ENCODE measurements at places on chromosomes 16 and 17.

DNA sequence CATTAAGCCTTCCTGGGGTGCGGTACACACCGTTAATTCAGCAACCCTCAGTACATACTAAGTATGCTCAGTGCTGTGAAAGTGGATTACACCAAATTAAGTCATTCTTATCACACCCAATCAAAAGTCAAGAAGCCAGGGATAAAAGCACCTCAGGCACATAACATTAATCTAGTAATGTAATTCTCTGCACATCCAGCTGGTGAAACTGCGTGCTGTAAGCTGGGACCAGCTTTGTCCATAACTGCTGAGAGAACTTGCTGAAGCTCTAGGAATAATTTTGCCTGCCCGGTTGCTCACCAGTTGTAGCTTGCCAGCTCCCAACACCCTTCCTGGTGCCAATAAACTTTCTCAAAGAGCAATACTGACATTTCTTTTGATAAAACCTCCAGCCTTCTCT is 44.9 kb downstream of the SLC47A1 start:
- DNase-seq = no peak

- no peak for DNase-seq
Observed at GRCh38 chr17:75518201-75518600, 1.9 kb downstream of the TSEN54 start.

DNA sequence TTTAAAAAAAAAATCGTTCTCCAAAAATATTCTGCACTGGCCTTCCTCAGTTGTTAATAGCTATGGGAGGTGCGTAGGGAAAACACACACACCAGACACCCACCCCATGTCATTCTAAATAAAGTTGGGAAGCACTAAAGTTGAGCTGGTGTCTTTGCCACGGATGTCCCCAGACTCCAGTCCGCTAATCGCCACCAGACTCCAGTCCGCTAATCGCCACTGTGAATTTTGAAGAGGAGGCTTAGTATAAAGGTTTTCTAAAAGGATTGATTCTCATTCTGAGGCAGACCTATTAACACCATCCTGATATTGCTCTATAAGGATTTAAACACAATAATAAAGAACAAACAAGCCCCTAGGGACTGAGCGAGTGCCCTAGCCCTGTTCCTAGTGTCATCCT is 22.7 kb upstream of the CPSF4L start:
- DNase-seq = no peak

DNA sequence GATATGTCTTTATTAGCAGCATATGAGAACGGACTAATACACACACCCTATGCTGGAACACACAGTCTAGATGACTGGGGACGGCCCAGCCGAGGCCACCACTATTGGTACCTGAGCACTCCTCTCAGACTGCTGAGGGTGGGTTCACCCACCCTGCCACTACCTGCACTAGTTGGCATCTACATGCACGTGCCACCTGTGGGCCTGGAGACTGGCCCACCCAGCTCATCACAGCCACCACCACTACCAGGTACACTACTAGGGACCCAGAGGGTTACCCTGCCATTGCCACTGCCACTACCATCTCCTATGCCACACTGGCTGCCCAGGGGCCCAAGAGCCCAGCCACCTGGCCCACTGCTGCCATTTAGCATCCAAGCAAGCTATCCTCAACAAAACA is 32.5 kb downstream of the MEAK7 start:
- DNase-seq = no peak

- DNase-seq = no peak
Observed at GRCh38 chr17:47695429-47696376, 1.7 kb downstream of the TBKBP1 start.

DNA sequence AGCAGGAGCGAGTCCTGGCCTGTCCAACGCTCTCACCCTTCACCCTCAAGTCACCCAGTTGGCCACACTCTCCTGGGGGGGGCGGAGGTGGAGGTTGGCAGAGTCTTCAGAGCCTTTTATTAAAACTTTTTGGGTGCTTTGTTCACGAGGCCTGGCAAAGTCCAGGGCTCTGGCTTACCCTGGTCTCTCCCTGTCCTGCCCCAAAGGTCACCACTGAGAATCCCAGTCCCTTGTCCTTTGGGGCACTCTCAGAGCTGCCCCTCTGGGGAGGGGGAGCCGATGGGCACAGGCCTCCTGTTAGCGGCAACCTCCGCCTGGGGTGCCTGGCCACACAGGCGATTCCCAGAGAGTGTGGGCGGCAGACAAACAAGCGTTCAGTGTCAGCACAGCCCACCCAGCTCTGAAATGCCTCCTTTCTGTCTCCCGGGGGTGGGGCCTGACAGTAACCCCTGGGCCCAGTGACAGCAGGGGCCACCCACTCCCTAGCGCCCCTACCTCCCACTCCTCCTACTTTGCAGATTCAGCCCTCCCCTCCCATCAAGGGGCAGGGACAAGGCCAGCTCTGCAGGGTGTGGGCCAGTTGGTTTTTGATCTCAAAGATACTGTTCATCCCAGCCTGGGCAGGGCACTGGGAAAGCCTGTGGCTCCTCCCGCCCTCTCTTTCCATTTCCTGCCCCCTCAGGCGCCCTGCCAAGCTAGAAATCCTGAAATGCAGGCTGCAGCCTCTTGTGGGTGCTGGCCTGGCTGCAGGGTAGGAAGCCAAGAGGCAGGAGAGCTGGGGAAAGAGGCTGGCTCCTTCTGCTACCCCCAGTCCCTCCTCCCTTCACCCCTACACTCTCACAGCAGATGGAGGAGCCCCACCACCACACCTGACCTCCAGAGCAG is 36.6 kb upstream of the EMP2 start:
- no peak for DNase-seq

GRCh38 chr16:58492735-58493134 is 7.2 kb upstream of the NDRG4 start:
- DNase-seq = no peak

- no peak for DNase-seq
Observed at GRCh38 chr17:82118815-82119380, 20.9 kb upstream of the FASN start.

DNA sequence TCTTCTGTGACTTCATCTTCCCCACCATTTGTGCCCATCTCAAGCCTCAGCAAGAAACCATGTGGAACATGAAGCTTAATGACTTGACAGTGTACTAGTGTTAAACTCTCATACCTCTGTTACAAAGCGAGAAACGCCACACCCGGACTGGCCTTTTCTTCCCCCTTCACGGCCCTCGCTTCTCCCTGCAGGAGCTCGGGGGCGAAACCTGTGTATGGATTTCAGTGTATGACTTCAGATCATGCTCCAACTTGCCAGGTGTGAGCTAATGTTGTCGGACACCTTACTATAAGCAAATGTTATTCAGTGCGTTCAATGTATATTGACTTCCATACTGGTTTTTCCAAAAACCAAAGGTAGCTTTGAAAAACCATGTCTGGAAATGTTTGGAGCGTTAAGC is 20.1 kb upstream of the SLC5A11 start:
- DNase-seq = no peak

DNA sequence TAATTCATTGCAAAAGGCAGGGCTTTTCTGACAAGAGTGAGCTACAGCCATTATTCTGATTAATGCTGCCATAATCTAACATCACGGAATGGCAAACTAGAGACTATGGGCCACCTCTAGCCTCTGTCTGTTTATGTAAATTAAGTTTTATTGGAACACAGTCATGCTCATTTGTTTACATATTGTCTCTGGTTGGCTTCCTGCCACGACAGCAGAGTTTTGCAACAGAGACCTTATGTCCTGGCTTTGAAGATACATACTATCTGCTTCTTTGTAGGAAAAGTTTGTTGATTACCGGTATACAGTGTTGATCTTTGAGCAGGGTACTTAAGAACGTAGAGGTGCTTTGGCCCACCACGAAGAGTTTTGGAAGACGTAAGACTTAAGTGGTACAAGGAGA is 715.9 kb upstream of the RBFOX1 start:
- DNase-seq = no peak

DNA sequence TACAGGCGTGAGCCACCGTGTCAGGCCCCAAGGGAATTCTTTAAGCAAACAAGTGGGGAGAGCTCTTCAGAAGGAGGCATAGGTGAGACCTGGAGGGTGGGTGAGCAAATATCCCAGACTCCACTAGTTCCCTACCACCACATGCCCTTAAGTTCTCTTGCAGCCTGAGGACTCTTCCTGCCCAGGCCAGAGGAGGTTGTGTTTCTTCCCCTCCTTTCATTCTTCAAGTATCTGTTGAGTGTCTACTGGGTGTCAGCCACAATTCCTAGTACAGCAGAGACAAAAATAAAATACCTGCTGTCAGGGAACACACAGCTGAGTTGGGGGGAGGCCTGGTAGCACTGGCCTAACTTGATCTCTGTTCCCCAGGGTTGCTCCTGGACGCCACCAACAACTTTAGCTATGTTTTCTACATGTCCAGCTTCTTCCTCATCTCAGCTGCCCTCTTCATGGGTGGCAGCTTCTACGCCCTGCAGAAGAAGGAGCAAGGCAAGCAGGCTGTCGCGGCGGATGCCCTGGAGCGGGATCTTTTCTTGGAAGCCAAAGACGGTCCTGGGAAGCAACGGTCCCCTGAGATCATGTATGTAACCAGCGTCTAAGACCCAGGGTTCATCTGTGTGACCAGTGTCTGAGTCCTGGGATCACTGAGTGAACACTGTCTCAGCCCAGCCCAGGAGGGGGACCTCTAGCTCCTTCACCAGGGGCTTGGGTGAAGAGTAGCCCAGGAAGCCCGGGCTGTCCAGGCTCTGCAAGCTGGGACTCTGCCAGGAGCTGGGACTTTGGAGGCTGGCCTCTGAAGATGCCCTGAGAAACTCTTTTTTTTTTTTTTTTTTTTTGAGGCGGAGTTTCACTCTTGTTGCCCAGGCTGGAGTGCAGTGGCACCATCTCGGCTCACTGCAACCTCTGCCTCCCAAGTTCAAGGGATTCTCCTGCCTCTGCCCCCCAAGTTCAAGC is 5.9 kb upstream of the ARMC7 start:
- DNase-seq = no peak

- no peak for DNase-seq
Observed at GRCh38 chr17:14776791-14777190, 475.9 kb downstream of the HS3ST3B1 start.

DNA sequence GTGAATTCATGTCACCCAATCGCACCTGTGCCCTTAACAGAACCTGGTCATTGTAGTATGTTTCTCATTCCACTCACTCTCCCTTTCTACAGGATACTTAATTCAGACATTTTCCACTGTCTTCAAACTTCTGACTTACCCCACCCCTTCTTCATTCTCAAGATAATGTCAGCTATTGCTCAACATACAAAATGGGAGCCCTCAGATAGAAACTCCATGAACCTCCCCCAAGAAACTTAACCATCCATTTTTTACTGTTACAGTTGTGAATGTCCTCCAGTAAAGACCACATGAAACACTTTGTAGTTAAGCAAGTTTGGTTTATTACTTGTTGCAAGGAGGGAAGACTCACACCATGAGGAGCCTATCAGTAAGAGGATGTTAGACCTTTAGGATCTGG is 22.1 kb upstream of the ARHGAP17 start:
- DNase-seq = no peak

GRCh38 chr17:4645642-4646041 is 4.2 kb upstream of the ALOX15 start:
- DNase-seq = no peak

- DNase-seq = no peak
Observed at GRCh38 chr17:79544142-79544914, 66.5 kb downstream of the RBFOX3 start.

DNA sequence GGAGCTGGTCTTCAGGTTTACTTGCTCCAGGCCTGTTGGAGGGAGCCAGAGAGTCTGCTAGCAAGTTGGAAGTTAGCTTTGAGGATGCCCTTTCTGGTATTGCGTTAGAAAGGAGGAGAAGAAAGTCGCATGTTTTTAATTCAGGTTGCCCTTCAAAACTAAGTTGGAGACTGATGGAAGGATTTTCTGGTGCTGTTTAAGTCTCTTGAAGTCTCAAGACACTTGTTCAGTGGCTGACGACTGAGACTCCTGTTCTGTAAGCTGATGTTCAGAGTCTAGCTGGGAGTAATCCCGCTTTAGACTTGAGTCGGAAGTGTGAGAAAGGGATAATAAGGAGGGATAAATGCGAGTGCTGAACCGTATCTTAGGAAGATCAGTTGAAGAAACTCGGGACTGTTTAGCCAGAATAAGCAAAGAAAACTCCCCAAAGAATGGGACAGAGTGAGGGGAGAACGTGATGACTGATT is 740 bp downstream of the AATF start:
- DNase-seq = no peak

GRCh38 chr17:41528959-41529353 is 848 bp upstream of the KRT19 start:
- no peak for DNase-seq

- no peak for DNase-seq
Observed at GRCh38 chr16:71353736-71354135, 4.8 kb upstream of the CALB2 start.

DNA sequence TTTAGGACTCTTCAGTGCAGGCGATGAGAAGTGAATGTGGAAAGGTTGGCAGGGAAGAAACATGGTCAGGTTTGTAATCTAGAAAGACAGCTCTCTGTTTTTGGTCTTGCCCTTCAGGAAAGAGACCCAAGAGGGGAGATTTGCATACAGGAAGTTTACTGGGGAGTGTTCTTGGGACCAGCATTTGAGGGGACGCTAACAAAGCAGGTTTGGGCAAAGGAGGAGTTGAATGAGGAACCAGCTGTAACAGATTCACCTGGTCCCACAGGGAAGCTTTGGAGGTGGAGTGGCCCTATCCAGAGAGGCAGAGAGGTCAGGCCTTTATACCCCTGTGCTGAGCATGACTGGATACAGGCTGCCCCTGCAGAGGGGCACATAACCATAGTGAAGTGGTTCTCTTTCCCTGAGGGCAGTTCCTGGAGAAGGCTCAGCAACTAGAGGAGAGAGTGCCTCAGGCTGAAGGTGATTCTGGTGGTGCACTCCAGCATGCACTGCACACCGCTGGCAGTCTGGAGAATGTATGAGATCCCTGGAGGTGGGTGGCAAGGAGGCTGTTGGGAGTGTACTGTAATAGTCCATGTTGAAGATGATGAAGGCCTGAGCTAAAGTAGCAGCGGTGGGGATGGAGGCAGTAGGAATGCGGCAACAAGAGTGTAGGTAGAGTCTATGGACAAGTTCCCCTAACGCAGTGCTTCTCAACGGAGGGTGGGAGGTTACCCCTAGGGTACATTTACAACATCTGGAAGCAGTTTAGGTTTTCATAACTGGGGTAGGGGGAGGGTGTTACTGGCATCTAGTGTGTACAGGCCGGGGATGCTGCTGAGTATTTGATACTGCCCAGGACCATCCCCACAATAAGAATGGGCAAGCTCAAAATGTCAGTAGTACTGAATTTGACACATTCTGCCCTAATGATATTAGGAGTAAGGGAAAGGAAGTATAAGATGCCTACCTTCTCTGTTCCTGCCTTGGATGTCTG is 37.2 kb downstream of the MAP2K6 start:
- DNase-seq = no peak

- DNase-seq = no peak
Observed at GRCh38 chr17:73291260-73291801, 20.5 kb downstream of the CDC42EP4 start.

- DNase-seq = no peak
Observed at GRCh38 chr16:11499295-11500089, 87.2 kb downstream of the LITAF start.

GRCh38 chr16:11175106-11175786 is 80.8 kb downstream of the SOCS1 start:
- no peak for DNase-seq

DNA sequence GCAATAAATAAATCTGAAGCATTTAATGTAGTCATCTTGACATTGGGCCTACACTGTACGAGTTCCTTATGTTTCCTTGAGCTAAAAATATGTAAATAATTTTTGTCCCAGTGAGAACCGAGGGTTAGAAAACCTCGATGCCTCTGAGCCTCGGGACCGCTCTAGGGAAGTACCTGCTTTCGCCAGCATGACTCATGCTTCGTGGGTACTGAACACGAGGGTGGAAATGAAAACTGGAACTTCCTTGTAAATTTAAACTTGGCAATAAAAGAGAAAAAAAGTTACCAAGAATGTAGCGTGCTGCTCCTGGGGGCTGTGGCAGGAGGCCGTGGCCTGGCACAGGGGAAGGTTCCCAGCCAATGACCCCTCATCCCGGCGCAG is 74.1 kb downstream of the SOCS1 start:
- DNase-seq = no peak
